Stimulated activated CD8-positive, alpha-beta memory T cell treated with anti-CD3 and anti-CD28 coated beads, Interleukin-15, amount 100 ng/mL, for 4 hours (primary cell): ENCODE measurements at places on chromosomes 6 and 20.

GRCh38 chr6:81799323-81799722 is 46.8 kb upstream of the TENT5A start:
- no peak for DNase-seq

DNA sequence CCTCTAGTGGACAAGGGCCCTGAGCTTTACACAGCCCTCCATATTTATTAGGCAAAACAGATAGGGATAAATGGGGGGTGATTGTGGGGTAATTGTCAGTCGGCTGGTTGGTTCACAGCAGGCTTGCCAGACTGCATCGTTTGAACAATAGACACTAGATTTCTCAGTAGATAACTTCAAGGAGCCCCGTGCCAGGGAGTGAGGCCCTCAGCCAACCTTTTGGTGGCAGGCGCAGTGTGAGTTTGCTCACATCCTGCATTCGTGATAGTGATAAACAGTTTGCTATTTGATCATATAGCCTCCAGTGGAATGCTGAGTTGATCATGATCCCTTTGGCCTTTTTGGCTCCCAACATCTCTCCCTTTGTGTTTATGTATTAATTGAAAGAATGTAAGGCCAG is 3.6 kb upstream of the ABHD12 start:
- DNase-seq, result no peak

- no peak for DNase-seq
Observed at GRCh38 chr6:63610944-63611343, 24.7 kb upstream of the PHF3 start.

DNA sequence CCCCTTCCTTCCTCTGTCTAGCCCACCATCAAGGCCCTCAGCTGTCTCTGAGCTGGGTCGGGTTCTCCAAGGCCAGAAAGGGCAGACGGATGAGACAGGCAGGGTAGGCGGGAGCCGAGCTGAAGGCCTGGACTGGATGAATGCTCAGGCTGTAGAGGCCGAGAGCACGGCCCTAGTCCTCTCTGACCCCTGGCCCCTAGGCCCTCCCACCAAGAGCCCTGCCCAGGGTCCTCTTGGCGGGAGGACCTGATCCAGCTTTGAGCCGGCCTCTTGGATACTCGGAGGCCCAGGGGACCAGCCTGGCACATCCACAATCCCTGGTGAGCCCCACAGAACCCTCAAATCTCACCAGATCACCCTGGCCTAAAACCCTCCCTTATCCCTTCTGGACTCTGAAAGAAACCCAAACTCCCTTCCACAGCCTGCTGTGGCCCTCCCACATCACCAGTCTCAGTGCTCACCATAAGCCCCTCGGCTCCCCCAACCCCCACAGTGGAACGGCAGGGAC is 8.2 kb downstream of the ADISSP start:
- DNase-seq, result no peak

DNA sequence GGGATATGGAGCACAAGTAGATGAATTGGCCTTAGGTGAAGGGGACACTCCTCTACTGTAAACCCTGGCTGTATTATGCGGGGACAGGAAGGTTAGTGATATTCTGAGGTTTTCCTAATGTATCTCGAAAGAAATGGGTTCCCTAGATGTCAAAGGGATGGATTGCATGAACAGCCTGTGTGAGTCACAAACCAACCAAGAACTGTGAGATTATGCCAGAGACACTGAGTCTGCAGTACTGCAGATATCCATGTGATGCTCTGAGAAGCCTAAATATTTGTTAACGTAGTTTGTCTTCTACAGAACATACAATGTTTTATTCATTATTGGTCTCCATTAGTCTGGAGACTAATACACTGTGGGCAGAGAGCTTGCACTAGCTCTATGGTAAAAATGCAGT is 182.2 kb downstream of the AKAP7 start:
- no peak for DNase-seq

DNA sequence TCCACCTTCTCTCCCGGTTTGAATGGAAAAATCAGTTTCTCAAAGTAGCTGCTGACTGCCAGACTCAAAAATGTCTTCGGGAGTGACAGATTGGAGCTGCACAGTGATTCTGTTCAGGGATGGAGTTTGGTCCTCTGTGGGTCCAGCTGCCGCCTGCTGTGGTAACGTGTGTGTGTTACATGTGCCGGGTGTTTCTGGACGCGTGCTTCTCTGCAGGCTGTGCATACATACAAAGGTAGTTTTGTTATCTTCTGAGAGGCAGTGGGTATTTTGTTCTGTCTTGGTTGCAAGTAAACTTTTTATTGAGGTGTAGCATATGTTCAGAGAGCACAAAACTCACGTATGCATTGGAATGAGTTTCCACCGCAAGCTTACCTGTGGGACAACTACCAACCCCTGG is 41.3 kb upstream of the NAA20 start:
- DNase-seq, result no peak

GRCh38 chr20:34570859-34571306 is 12.4 kb downstream of the MAP1LC3A start:
- DNase-seq, result no peak

DNA sequence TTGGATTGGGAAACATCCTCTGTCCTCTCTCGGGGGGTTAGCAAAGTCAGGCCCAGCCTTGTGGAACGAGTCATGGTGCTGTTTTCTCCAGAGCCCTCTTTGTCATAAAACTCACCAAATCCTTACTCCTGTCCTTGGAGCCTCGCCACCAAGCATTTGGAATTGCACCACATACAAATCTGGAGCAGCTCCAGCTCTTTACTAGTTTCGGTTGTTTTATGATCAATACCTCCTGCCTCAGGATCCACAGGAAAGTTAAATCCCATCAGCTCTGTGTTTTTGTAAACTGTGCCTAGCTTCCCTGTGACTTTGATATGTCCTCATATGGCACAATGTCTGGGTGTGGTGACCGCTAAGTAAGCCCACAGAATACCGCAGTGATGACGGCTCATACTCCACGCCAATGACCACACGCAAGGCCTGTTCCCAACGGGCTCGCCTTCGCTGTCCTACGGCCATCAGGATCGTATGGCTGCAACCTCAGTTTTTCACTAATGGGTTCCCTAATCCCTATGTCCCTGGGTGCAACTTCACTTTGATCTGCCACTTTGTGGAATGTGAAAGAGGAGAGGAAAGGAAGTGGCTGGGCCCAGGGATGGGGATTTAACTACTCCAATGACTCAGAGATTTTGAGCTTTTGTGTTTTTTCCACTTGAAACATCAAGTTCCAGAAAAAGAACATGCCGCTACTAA is 111.3 kb upstream of the FOXQ1 start:
- no peak for DNase-seq

- no peak for DNase-seq
Observed at GRCh38 chr20:29741894-29742698, 1515.4 kb upstream of the DEFB115 start.

DNA sequence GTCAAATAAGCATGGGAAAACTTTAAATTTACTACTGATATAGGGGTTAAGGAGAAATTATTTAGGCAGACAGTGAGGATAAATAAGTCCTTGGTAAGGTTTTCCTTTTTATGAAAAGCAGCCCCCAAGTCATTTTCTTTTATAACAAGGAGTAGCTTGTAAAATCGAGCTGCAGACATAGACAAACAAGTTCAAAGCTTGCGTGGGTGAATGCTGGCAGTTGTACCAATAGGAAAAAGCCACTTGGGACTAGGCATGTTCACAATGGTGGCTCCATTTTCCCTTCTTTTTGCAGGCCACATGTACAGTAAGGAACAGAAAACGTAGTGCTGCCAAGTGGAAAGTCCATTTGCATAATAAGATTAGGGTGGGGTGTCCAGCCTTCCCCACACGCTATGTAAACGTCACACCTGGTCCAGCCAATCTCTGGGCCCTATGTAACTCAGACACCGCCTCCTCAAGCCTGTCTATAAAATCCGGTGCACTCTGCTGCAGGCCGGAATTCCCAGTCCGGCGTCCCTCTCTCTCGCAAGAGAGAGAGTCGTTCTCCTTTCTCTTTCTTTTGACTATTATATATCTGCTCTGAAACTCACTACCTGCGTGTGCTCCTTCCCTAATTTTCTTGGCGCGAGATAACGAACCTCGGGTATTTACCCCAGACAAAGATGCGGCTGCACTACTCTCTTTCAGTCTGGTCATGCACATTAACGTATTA is 217.1 kb upstream of the MAN1A1 start:
- DNase-seq, result no peak

DNA sequence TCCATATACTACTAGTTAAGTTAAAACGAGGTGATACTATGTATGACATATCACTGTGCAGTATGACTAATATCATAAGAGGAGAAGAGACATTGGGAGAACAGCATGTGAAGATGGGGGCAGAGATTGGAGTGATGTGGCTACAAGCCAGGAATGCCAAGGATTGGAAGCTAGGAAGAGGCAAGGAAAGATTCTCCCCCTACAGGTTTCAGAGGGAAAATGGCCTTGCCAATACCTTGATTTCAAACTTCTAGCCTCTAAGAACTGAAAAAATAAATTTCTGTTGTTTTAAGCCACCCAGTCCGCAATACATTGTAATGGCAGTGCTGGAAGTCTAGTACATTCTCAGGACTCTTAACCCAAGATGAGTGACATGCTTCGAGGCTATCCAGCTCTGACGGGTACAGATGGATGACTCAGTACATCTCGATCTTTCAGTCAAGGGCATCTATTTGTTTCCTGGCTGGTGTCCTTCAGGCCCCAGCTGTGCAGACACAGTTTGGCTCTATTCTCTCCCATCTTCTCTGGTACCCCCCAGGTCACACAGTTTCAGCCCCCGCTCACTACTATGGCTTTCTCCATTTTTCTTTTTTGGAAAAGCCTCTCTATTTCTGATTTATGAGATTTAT is 55.5 kb upstream of the THEMIS start:
- no peak for DNase-seq

DNA sequence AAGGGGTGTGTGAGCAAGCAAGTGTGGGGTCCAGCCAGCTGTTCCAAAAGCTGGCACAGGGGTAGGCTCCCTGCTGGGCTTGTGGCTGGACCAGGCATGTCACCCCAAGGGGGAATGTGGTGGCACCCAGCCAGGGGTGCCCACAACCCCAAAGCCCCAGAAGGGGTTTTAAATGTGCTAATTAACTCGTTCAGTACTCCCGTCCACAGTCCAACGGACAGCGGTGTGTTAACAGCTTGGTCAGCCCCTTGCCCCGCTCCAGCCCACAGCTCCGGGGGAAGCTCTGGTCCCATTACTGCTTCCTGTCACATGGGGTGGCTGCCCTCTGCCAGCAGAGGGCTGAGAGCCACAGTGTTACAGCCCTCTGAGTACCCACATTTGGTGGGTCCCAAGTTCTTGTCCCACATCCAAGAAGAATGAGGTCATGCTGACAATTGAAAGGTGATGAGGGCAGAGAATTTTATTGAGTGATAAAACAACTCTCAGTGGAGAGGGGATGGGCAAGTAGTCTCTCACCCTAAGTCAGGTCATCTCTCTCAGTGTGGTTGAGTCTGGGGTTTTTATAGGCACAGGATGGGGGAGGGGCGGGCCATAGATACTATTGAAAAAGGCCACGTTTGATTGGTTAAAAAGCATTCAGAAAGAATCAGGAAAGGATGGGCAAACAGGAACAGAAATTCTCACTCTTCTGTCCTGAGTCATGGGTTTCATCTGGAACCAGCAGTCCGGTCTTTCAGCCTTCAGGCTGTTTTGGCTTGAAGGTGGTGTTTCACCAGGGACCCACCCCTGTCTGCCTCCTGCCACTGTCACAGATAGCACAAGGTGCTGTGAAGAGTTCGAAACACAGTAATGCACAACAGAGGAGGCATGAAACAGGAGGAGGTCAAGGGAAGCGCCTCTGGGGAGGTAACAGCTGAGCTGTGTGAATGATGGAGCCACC is 238.5 kb downstream of the NFATC2 start:
- no peak for DNase-seq
